ENCODE measurements at places on chromosomes 1 and 21.
A peak's percentile ranks its signal among the peaks of the same experiment; 100 is the strongest.

DNA sequence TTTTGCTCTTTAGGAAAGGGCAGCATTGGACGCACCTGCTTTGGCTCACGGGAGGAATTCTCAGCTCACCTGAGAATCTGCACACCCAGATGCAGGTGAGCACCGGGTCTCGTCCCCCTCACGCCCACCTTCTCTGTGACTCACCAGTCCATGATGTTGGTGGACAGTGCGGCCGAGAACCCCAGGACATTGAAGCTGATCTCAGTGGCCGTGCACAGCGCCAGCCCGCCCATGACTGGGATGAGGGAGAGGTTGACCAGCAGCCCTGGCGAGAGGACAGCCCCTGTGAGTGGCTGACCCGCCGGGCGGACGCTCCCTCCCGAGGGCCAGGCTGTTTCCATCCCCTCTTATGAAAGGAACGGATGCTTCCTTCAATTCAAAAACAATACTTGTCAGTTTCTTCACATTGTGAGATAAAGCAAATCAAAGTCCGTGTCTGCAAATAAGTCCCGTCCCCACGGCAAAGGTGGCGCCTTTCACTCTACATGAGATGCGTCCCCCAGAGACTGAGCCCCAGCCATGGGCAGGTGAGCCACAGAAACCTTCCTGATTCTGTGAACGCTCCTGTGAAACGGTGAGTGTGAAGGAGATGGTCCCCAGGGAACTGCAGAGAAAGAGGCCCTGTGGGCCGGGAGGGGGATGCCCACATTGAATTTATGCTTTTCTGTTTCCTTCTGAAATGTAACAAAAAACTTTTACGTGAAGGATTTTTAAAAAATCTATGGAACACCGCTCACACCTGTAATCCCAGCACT is 12.7 kb upstream of the CDK11B start:
- no peak for DNase-seq

- DNase-seq: no peak
These were observed 550.6 kb downstream of the MATN1 start for GRCh38 chr1:30172757-30173156.

GRCh38 chr21:36069713-36070583 is at the start of gene CBR1:
TSS of gene CBR1 (plus strand) at chr21:36070024. CDS start at chr21:36070116, 92 bp downstream.
- DNase-seq: peak; percentile 92

GRCh38 chr21:26826801-26827200 is 18.4 kb downstream of the ADAMTS1 start:
- DNase-seq: no peak

GRCh38 chr1:105793536-105794146 is 1262.8 kb upstream of the PRMT6 start:
- no peak for DNase-seq

DNA sequence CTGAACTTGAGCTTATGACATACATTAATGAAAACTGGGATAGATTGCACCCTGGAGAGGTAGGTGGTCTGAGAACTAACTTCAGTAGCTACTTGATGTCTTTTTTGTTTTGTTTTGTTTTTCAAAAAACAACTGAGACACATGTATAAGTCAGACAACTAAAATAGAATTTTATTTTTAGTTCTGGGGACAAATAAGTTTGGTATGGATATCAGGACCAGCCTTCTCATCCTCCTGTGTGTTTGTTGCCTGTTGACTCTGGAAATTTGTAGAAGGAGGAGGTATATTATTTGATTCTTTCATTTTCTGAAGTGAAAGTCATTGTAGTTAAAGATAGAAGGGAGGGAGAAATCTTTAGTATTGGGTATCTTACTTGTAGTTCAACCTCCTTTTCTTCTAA is 41.5 kb downstream of the MTF2 start:
- no peak for DNase-seq

DNA sequence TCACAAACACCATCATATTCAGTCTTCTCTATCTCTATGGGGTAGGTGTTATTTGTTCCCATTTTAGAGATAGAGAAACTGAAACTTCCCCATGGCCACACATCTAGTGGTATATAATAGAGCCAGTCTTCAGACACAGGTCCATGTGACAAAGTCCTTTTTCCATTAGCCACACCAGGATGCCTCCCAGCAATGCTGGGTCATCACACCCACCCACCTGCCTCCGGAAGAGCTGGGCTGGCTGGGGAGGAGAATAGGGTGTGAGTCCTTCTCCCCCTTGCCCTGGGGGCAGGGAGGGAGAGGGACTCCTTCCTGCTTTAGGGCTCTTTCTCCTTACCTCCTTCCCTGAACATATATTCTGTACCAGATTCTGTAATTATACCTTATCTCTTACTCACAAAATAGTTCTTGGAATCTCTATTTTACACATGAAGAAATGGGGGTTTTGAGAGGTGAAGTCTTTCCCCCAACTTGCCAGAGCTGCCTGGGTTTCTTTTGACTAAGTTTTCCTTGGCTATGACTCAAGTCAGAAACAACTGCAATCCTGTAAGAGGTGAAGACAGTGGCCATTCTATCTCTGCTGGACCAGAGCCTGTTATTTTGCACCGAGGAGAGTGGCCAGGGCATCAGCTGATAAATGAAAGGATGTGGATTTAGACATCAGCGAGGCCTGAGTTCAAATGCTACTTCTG is 30.0 kb downstream of the SOX13 start:
- DNase-seq: no peak

DNA sequence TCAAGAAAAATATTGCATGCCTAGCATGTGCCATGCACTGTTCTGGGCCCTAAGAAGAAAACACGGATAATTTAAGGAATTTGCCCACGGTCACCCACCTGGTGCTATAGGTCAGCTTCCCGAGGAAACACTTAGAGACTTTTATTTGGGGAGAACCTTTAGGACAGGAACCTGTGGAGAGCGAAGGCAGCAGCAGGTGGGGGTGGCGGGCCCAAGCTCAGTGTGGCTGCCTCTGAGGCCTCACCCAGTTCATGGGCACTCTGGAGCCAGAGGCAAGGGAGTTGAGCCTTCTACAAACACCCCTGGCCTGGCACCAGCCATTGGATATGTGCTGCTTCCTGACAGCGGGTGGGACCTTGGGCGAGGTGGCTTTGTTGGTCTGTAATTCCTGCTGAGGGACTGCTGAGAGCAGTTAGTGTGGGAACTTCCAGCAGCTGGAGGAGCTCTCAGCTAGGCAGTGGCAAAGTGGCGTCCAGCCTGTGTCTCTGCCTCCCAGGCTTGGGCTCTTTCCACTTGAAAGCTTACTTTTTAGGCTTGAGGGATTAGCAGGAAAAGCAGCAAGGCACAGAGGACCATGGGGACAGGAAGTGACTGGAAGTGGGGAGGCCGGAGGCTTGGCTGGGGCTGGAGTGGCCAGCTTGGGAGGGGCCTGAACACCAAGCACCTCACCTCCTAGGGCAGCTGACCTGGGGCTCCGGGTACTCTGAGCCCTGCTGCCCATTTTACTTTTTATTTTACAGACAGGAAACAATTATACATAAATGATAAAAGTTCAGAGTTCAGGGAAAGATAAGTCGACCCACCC is 19.1 kb downstream of the MRPL37 start:
- DNase-seq: no peak

DNA sequence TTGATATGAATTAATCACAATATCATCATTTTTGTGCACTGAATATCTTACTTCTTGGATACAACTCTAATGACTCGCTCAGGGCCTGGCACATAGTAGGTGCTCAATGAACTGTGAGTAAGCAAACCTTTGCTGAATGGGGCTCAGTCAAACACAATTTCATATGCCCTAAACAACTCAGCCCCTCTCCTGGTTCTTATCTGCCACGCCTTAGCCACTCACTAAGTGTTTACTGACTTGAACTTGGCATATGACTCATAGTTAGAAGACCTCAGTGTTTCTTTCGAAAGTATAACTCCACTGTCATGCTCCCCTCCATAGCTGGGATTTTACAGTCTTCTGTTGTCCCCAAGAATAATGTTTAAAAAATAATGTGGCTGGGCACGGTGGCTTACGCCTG is 4.8 kb upstream of the IFNLR1 start:
- peak; percentile 48 for DNase-seq

- DNase-seq: no peak
These were observed 76.3 kb downstream of the XCL2 start for GRCh38 chr1:168467452-168467851.

DNA sequence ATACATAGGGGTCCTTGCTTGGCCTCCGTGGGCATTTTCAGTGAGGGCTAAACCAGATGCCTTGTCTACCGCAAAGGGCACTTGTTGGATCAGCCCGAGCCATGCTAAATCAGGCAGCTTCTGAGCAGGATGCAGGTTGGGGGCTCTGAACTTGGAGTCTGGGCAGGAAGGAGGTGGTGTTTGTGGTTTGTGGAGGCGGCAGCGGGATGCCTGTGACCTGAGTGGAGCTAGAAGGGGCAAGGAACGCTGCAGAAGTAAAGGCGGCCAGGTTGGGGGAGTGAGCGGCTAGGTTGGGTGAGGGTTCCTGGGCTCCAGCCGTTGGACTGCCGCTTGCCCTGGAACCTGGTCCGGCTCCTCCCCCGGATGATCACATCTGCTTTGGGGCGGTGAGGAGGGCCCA is 183.9 kb downstream of the CAMTA1 start:
- DNase-seq: no peak

- no peak for DNase-seq
These were observed 6.8 kb downstream of the RPE65 start for GRCh38 chr1:68442822-68443556.

DNA sequence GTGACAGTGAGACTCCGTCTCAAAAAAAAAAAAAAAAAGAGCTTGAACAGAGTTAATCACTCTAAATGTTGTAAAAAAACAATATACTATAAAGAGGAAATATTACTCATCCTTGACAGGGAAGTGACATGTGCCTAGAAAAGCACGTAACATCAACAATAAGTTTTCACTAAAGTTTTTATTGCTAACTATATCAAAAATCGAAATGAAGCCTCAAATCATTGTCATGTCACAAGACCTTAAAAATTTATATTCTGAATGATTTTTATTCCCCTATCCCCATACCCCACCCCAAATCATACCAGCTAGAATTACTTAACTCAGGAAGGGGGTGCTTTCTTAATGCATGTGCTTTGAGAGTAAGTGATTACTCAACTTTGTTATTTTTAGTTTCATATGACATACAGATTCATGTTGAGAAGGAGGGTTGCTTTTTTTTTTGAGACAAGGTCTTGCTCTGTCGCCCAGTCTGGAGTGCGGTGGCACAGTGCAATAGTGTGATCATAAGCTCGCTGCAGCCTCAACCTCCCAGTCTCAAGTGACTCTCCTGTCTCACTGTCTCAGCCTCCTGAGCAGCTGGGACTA is 53.6 kb upstream of the MUTYH start:
- peak; percentile 70 for DNase-seq

- DNase-seq: no peak
These were observed 90.8 kb upstream of the AJAP1 start for GRCh38 chr1:4563586-4563985.

GRCh38 chr1:94578856-94579255 is 37.3 kb upstream of the F3 start:
- DNase-seq: no peak

GRCh38 chr1:103761896-103762295 is 12.2 kb downstream of the AMY1C start:
- DNase-seq: no peak

GRCh38 chr1:84859866-84860265 is 33.1 kb downstream of the LPAR3 start:
- no peak for DNase-seq

DNA sequence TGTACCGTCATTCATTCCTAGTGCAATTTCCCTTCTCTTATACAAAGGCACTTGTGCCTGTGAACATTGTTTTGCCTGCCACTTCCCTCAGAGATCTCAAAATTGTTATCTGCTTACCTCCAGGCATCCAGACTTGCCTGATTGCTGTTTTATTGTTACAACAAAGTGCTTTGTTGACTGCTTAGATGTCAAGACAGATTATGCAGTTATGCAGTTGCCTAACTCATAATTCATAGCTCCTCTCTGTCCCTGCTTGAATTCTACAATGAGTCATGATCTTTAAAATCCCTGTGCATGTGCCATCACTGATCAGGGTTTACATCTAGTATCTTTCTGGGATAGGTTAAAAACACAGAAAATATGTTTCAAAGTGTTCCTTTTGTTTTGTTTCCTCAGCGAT is 24.5 kb downstream of the CXADR start:
- no peak for DNase-seq

GRCh38 chr21:43376478-43376882 is 50.5 kb downstream of the SIK1 start:
- DNase-seq: no peak

GRCh38 chr1:98496256-98496995 is 165.1 kb upstream of the SNX7 start:
- DNase-seq: no peak

- DNase-seq: no peak
These were observed 175.4 kb upstream of the KLHDC7A start for GRCh38 chr1:18305182-18305795.

DNA sequence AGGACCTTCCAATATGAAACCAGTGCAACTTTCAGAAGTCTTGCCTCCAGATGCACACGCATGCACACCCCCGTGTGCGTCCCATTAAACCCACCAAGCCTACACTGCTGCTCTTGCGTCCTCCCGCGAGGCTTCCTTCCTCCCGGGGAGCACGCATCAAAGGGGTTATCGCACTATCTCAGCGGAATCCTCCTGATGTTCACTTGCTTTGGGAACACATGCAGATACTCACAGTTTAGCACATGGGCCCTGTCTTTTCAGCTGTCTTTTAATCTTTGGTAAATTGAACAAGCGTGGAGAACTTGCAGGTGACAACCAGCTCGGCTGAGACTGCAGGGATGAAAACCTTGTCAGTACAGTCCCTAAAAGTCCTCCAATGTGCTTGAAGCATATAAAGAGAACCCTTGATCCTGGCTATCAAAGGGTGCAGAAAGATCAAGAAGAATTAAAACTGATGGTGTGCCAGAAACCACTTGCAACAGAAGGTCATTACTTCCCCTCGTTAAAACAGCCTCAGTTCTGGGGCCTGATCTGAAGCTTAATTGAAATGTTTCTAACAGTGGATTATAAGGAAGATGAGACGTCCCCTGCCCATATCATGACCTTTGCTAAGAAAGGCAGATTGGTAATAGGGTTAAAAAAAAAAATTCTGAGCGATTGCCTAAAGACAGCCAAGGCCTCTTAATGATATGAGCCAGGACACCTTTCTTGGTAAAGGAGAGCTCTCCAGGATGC is 149.4 kb upstream of the LMO4 start:
- DNase-seq: no peak

DNA sequence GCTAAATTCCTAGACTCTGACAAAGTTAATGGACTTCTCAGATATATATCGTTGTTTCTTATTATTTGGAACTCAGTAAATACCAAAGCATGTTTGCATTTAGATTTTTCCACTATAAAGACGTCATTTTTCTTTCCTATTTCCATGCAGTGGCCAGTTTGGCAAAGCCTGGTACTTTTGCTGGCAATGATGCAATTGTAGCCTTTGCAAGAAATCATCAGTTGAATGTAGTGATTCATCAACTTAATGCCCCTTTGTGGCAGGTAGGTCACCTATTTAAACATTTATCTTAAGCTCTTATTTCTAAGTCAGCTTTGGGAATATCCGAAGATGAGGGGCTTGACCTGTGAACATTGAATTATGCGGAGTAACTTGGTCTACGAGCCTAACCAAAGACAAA is 12.0 kb downstream of the OTUD3 start:
- no peak for DNase-seq

GRCh38 chr1:14836426-14837140 is 238.1 kb downstream of the KAZN start:
- DNase-seq: no peak
